ENCODE measurements at places on chromosomes 2 and 18. TPM values are rescaled to one million over a fixed set of nuclear protein-coding genes. Genes with fewer than 3 reads are reported as not detected.

SKA1 gene
- total RNA-seq: 35.9 TPM

EXOC6B gene
- 16.4 TPM for total RNA-seq

KIAA2012 gene
- not detected for total RNA-seq

NEU2 gene
- total RNA-seq: not detected

ANKRD30B gene
- total RNA-seq: not detected

RTP5 gene
- 0.07 TPM for total RNA-seq

RAPGEF4 gene
- 0.75 TPM for total RNA-seq
